ENCODE measurements at places on chromosomes 4 and X.

DNA sequence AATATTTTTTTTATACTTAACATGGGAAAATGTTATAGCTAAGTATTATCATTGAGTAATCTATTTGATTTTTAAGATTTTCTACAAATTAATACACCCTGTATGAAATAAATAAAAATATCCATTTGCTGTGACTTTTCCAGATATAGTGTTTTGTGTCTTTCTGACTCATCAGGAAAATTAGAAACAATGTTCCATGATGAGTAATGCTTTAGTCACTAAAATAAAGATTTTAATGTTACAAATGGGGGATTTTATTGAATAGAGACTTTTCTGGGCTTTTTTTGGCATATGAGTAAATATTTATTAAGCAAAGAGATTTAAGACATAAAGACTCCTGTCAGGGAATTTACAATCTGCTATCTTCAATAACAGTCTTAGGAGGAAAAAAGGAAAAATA is 279.2 kb upstream of the NOCT start:
- DNase-seq: no peak

GRCh38 chr4:166460769-166461550 is 587.9 kb downstream of the TLL1 start:
- DNase-seq: no peak

DNA sequence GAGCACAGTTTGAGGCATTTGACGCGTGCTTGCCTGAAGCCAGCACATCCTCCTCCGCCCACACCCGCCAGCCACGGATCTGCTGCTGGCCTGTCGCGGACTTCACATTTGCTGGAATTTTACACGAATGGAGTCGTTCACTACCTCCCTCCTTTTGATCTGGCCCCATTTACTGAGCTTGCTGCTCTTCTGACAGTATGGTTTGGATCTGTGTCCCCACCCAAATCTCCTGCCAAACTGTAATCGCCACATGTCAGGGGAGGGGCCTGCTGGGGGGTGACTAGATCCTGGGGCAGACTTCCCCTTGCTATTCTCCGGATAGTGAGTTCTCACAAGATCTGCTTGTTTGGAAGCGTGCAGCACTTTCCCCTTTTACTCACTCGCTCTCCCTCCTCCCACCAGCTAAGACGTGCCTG is 19.9 kb upstream of the CPLX1 start:
- no peak for DNase-seq

- DNase-seq: no peak
These were observed 57.1 kb downstream of the ENPEP start for GRCh38 chr4:110532901-110533589.

- DNase-seq: no peak
These were observed 112.2 kb upstream of the PSAPL1 start for GRCh38 chr4:7546809-7547367.

DNA sequence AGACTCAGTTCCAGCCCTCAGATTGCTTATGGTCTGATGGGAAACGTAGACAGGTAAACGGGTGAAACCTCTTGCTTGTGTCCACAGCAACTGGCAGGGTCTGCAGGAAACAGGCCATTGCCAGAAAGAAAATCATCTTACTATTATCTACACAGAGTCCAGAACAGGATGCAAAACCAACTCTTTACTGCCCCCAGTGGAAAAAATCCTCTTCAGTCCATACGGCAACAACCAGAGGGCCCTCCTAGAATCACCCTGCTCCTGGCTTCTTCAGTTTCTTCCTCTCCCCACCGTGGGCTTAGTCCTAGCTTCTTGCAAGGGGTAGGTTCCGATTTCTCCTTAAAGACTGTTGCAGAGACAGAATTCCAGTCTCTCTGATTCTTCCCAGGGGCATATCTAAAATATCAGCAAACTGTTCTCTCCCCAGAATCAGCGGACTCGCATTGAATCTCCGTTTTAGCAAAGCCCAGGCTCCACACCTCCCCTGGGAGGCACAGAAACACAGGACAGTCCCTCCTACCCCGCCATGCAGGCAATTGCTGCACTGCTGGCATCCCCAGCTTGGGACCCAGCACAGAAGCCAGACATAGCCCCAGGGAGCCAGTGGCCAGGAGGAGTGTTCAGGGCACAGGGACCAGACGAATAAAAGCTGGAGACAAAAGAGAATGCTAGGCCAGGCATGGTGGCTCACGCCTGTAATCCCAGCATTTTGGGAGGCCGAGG is 41.0 kb upstream of the SH3RF1 start:
- DNase-seq: peak; percentile 60

GRCh38 chr4:70426789-70427188 is 29.0 kb downstream of the OPRPN start:
- no peak for DNase-seq

GRCh38 chr4:65954416-65954815 is 284.1 kb upstream of the EPHA5 start:
- DNase-seq: no peak

DNA sequence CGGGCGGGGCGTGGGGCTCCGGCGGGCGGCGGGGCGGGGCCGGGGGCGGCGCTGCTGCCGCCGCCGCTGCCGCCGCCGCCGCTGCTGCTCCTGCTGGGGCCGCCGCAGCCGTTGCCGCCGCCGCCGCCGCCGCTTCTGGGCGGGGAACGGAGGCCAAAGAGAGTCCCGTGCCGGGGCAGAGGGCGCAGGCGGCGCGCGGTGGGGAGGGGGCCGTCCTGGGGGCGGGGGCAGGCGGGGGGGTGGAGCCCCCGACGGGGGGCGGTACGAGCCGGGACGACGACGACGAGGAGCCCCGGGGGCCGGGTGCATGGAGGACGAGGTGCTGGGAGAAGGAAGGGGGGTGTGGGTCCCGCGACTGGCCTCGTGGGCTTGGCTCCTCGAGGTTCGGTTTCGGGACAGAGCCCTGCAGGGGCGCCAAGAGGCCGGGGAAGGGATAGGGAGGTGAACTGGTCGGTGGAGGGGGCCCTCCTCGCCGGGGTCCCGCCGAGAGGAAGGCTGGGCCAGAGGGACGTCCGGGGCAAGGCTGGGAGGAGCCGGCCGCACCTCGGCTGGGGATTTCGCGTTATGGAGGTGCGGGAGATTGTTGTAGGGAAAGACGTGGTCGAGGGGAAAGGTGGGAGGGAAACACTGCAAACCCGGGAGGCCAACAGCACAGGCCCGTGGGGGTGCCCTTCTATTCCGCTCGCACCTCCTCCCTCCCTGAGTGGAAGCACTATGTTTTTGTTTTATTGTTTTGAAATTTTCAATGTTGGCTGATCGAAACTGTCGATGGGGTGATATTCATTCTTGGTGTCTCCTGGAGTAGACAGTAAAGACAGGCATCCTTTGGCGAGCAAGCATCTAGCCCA is 1.9 kb downstream of the BCORL1 start:
- DNase-seq: peak; percentile 52
